GM13977 (cell line): ENCODE measurements at places on chromosomes 3 and 15.

GRCh38 chr3:194306109-194306686 lies 44.9 kb downstream of the CPN2 start:
- DNase-seq, result no peak

DNA sequence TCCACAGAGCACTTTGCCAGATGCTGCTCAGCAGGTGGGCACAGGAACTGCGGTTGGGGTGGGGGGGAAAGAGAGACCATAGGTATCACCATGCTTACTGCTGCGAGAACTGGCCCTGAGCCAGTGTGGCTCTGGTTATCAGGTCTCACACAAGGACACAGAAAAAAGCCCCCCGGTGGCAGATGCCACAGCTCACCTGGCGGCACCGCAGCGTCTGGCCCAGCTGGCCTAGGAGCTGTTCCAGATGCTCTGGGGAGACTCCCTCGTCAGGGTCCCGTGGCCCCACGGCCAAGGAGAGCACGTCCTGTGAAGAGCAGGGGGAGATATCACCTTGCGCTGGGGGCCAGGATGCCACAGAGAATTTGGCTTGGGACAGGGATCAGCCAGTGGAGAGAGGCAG lies 10.8 kb downstream of the CDAN1 start:
- DNase-seq, result peak; percentile 14

- peak; percentile 88 for DNase-seq
These were observed 33.5 kb upstream of the ACAD9 start for GRCh38 chr3:128845778-128846485.

- no peak for DNase-seq
These were observed 326.3 kb downstream of the ARRDC4 start for GRCh38 chr15:98286831-98287230.

- DNase-seq, result no peak
These were observed 78.4 kb downstream of the SPSB4 start for GRCh38 chr3:141129541-141130011.

DNA sequence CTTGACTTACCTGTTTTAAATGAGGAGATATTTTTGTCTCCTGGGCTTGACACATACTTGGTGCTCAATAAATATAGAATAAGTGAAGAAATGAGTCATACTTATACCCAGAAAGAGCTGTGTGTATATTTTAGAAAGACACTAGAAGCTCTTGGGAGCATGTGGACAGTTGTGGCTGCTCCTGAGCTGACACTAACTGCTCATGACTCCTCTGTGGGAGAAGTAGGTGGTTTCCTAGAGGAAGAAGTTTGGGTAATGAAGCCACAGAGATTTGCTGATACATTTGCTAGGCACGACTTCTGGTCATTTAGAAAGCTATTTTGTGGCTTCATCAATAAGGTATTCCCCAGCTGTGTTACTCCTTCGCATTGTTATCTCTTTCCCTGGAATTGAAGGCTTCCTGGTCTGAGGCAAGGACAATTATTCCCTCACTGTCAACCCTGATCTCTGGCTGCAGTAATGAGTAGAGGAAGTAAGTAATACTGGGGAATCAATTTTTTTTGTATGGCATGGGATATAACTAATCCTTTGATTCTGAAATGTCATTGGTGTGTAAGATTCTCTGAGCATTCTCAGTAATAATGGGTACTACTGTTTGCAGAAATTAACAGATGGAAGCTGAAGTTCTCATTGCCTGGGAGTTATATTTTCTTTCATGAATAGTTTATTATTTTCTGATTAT lies 79.6 kb upstream of the DCBLD2 start:
- DNase-seq, result peak; percentile 60

- DNase-seq, result no peak
These were observed 392.8 kb downstream of the TIGIT start for GRCh38 chr3:114686621-114687020.

GRCh38 chr3:149453140-149453805 lies 21.2 kb upstream of the TM4SF4 start:
- no peak for DNase-seq

GRCh38 chr3:166405896-166406295 lies 568.7 kb upstream of the BCHE start:
- no peak for DNase-seq

- DNase-seq, result no peak
These were observed 128.4 kb upstream of the IGSF10 start for GRCh38 chr3:151589311-151589710.

DNA sequence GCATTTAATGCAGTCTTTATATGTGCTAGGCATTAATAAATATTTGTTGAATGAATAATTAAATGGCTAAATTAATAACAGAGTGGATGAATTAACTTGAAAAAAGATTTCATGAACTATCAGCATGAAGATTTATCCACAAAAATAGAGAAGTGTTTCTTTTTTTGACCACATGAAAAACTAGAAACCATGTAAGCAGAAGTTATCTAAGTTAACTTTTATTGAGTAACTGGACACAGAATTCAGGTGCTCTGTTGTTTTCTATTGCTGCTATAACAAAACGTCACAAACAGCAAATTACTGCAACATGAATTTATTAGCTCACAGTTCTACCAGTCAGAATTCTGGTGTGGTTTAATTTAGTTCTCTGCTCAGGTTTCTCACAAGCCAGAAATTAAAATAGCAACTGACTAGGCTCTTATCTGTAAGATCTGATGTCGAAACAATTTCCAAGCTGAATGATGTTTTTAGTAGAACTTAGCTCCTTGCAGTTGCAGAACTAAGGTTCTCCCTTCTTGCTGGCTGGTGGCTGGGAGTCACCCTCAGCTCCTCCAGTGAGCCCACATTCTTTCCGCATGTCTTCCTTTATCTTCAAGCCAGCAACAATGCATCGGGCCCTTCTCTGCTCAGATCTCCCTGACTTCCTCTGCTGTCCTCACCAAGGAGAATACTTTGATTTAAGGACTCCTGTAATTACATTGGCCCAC lies 810.2 kb upstream of the ALCAM start:
- no peak for DNase-seq
